ENCODE measurements at places on chromosomes 2 and 18. TPM values are rescaled to one million over a fixed set of nuclear protein-coding genes. Genes with fewer than 3 reads are reported as not detected.

DNA sequence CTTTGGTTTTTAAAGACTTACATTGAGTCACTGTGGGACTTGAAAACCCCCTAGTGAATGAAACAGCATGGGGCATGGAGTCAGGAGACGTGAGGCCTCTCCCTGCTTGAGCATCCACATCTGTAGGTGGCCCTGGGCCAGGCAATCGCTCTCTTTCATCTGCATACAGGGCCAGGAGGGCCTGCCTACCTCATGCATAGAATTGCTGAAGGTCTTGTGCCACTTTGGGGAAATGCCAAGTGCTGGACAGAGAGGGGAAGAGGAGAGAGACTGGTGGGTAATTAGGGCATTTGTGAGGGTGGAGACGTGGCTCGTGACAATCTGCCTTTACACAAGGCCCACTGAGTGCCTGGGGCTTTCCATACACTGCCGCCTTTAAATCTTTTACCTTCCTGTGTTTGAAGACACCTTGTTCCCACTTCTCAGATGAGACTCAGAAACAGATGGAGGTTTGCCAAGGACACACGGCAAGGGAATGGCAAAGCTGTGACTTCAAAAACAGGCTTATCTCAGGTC lies 322.2 kb upstream of the HS6ST1 start:
- DNase-seq, result no peak

DNA sequence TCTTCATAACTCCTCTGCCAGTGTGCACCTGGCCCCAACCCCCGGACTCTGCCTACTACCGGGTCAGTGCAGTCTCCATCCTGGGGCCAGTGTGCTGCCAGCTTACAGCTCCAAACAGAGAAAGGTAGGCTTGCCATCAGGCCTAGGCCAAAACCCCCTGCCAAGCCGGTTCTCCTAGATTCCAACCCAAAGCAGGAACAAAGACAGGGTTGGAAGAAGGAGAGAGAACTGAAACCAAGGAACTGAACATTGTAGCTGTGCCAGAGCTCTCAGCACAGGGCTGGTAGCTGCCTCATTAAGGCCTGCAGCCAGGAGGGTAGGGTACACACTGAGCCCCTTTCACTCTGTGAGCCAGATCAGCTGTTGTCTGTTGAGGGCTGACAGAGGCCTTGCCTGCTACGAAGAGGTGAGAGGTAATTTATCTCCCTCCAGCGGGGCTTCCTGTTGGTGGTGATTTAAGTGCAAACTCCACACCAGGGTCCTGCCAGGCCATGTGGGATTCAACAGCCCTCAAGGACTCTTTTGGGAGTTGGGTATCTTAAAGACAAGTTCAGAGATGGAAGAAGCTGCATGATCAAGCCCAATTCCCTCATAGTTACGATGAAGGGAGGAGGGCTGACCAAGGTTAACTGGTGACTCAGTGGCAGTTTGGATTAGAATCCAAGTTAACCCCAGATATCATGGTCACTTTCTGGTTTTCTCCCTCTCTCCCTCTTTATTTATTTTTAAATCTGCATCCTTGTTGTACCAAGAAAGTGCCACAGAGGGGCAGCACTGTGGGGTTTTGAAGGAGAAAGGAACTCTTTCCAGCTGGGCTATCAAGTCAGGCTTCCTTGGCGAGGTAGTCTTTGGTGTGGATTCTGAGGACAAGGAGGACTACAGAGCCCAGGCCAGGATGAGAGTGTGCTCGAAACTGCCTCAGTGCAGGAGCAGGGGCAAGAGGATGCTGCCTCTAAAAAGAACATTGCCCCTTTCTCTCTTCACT lies 48.1 kb downstream of the CYRIA start:
- DNase-seq, result no peak

- DNase-seq, result no peak
Observed at GRCh38 chr2:128315122-128315828, 3.4 kb downstream of the HS6ST1 start.

DNA sequence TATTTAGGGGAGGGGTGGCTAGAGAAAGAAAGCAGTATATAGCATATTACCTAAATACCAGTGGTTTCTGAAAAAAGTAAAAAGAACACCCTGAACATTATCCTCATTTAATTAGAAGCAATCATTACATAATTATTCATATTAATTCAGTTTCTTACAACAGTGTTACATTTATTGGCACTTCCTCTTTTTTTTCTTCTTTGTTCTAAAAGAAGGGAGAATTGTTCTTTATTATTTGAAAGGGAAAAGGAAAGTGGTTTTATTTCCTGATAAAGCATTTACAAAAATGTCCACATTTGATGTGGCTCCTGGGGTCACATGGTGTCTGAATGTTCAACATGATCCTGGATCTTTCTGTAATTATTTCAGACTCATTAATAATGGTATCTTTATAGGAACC lies 254.9 kb upstream of the ZEB2 start:
- no peak for DNase-seq

DNA sequence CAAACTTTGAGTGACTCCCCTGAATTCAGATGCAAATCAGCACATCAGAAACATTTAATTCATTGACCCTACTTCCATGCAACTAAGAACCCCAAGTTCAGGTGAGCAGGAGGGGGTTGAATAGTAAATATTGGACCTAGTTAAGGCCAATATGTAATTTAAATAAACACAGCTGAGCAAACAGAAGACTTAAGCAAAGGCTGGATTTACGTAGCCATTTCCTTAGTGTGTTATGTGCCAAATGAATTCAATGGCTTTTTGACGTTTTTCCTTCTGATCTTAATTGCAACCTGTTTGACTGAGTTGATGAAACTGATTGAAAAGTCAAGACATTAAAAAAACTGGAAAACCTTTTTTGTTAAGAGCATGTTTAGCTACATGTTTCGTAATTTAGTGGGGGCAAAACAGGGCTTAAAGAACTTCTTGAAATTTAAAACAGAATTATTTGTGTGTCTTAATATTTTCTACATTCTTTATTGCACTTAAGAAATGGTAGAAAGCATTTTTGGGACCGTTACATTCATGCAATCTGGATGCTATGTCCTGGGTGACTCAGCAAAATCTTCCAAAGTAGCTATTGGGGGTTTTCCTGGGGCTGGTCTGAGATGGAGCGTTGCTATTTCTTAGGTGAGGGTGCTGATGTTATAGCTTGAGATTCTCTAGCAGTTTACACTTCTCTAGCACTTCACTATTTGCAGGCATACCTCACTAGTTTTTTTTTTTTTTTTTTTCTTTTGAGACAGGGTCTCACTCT lies 25.5 kb upstream of the KCNE4 start:
- no peak for DNase-seq

The ASB18 gene
- total RNA-seq, result not detected

- DNase-seq, result no peak
Observed at GRCh38 chr2:235479604-235480003, 14.2 kb upstream of the AGAP1 start.

The RAPGEF4 gene
- total RNA-seq, result 6.1 TPM

GRCh38 chr2:58429014-58429875 lies 188.1 kb upstream of the FANCL start:
- no peak for DNase-seq

The NDC80 gene
- 24.3 TPM for total RNA-seq

The C2orf72 gene
- total RNA-seq, result not detected

DNA sequence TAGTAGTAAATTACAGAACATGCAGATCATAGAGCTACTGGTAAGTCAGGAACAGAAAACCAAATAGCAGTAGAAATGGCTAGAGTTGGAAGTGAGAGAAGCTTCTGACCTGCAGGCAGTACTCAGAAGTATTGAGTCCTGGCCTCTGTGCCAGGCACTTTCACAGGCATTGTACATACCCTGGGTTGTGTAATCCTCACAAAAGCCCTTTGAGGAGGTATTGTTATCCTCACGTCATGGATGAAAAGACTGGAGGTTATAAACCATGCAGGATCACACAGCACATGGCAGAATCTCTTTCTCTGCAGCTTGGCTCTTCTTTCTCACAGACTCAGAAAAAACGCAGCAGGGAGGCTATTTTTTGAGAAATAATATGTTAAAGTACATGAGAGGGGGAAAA lies 789.3 kb upstream of the FAM98A start:
- no peak for DNase-seq

DNA sequence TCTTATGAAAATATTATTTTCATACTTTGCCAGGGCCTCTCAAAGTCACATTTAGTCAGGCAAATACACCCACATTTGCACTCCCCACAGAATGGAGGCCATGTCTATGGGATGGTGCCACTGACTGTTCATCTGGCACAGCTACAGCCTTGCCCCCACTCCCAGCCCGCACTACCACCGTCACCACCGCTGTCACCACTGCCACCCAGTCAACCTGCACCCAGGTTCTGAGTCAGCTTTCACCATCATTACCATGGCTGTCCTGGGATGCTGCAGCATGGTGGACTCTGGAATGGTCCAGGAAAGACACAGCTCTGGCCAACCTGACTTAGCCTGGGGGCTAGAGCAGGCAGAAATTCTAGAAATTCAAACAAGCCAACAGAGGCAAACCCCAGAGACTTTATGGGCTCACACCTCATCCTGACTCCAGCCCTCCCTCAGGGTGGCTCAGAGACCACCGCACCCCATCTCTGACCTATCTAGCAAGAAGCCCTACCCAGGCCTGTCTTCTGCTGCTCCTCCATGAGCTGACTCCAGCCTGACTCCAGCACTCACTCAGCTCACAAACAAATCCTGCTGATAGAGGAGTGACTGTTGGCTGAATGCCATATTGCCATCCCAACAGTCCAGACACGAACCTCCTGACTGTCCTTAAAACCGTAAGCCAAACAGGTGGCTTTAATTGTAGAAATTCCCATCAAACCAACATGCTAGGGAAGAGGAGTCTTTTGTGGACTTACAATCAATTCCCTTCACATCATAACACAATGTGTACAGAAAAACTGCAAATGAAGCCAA lies 28.0 kb downstream of the DNER start:
- DNase-seq, result no peak

DNA sequence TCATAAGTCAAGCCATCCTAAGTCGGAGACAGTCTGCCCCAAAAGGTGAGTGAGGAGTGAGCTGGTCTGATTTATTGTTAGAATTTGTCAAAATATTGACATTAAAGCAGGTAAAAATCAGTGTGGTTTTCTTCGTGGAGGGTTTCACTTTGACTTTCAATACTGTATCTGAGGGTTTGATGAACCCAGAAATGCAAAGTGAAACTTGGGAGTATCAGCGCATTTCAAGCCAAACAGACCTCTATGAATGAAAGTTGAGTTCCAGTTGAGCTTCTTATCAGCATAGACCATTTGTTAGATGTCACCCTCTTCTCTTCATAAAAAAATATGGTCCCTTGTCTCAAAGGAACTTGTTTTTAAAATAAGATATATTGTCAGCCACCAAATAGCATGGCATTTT lies 21.7 kb upstream of the CXCR4 start:
- no peak for DNase-seq

DNA sequence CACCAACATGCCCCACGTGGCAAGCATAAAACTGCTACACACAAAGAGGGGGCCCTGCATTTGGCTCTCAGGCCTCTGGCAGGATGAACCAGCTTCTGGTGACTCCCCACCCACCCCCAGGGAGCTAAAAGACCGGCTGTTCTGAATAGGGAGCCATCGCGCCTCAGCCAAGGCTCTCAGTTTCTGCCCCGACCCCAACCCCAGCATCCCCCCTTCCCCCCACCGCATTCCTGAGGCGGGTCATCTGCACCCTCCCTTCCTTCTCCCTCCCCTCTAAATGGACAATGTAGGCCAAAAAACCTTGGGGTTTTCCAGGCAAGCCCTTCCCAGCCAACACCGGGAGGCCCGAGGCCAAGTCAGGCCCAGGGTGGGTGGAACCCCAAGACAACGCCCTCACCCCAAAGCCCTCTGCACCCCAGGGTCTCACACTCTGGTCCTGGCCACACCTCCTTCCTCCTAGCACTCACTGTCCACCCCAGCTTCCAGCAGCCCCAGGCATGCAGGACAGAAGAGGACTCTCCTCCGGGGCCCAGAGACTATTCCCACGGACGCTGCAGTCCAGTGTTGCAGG lies 5.7 kb downstream of the CYP26B1 start:
- no peak for DNase-seq

DNA sequence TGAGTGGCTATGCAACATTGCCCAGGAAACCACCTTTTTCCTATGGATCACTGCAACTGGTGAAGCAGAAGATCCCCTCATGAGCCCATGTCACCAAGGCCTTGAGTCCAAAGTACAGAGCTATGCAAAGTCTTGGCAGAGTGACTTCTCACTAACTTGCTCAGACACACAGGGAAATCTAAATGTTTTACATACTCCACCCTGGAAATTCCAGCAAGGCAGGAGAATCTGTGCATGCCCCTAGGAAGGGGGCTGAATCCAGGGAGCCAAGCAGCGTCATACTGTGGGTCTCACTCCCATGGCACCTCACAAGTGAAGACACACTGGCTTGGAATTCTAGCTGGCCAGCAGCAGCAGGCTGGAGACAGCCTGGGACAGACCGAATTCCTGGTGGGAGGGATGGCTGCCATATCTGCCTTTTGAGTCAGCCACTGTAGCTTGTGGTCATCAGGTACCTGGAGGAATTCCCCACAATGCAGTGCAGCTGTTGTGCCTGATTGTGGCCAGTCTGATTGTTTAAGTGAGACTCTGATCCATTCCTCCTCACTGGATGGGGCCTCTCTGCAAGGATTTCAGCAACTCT lies 1817.4 kb downstream of the SUCLG1 start:
- no peak for DNase-seq

GRCh38 chr18:78678318-78678695 lies 301.3 kb upstream of the SALL3 start:
- DNase-seq, result no peak
